ENCODE measurements at places on chromosomes 16 and 17.

DNA sequence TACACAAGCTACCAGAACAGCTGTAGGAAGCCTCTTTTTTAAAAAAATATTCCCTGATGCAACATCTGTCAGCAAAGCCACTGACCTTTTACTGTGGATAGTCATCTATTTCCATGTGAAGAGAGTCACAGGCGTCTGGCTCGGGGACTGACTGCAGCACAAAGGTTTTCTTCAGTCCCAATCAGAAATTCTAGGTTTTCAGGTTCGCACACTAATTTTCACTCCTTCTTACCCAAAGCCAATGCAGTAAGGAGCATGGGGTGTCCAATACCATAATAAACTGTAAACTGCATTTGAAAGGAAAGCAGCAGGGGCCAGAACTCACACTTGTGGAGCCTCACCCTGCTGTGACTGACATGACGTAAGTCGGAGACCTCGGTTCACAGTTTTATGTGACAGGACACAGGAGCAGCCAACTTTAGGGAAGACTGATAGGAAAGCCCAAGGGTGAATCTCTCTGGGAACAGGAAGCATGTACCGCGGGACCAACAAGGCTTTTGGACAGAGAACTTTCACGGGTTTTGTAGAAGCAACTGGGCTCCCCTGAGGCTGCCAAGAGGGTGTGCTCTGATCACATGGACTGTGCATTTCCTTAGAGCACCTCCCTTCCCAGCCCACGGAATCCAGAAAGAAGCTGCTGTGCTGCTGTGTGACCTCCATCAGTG is 9.1 kb upstream of the TMEM100 start:
- no peak for DNase-seq

GRCh38 chr17:75722076-75722475 is 817 bp downstream of the ITGB4 start:
- DNase-seq = no peak

- DNase-seq = no peak
Measured at GRCh38 chr17:64423881-64424280, 25.0 kb upstream of the MILR1 start.

GRCh38 chr16:75239542-75240122 is 11.8 kb downstream of the BCAR1 start:
- DNase-seq = no peak

GRCh38 chr17:5958850-5959249 is 111.3 kb upstream of the WSCD1 start:
- no peak for DNase-seq

DNA sequence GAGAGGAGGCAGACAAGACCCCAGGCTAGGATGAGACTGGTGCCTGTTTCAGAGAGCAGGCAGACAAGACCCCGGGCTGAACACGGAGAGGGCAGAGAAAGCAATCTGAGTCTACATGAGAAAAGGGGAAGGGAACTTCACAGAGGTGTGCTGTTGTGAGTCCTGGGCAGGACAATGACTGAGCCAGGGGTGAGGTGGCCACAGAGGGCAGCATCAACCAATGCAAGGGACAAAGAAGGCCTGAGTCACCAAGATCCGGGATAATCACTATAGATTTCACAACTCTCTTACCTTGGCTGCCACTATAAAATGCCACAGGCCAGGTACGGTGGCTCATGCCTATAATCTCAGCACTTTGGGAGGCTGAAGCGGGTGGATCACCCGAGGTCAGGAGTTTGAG is 89.0 kb downstream of the SLC39A11 start:
- DNase-seq = no peak

- DNase-seq = no peak
Measured at GRCh38 chr17:18027280-18027679, 11.7 kb downstream of the ATPAF2 start.

DNA sequence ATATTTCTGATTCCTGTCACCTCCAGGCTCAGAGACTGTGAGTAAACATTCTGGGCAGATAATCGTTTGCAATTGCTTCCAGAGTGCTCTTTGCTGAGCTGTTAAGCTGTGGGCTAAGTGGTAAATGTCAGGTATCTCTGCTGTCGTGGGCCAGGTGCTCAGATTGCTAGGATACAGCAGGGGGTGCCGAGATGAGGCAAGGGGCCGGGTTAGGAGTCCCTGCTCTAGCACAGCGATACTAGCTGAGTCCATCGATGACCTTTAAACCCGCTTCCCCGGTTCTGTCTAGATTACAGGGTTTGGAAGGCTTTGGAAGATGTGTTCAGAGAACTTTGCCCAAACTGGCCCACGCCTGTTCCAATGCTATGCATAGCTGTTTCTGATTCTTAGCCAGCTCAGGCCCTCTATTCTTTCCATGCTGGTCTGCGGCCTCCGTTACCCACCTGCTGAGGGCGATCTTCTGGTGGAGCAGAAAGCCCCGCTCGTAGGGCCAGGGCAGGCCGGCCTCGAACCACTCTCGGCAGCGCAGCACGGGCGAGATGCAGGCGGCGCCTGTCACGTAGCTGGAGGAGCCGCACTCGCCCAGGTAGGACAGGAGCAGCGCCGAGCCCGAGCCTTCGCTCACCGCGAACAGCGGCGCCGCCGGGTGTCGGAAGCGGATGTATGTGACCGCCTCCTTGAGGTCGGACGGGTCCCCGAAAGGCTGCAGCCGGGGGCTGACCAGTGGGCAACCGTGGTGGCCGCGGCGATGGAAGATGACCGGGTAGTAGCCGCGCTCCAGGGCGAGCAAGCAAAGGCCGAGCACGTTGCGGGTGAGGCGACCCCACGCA is 979 bp downstream of the ABHD15 start:
- no peak for DNase-seq

- no peak for DNase-seq
Measured at GRCh38 chr17:65208717-65209116, 71.5 kb downstream of the RGS9 start.

GRCh38 chr17:67056746-67057490 is 12.6 kb downstream of the CACNG1 start:
- no peak for DNase-seq

DNA sequence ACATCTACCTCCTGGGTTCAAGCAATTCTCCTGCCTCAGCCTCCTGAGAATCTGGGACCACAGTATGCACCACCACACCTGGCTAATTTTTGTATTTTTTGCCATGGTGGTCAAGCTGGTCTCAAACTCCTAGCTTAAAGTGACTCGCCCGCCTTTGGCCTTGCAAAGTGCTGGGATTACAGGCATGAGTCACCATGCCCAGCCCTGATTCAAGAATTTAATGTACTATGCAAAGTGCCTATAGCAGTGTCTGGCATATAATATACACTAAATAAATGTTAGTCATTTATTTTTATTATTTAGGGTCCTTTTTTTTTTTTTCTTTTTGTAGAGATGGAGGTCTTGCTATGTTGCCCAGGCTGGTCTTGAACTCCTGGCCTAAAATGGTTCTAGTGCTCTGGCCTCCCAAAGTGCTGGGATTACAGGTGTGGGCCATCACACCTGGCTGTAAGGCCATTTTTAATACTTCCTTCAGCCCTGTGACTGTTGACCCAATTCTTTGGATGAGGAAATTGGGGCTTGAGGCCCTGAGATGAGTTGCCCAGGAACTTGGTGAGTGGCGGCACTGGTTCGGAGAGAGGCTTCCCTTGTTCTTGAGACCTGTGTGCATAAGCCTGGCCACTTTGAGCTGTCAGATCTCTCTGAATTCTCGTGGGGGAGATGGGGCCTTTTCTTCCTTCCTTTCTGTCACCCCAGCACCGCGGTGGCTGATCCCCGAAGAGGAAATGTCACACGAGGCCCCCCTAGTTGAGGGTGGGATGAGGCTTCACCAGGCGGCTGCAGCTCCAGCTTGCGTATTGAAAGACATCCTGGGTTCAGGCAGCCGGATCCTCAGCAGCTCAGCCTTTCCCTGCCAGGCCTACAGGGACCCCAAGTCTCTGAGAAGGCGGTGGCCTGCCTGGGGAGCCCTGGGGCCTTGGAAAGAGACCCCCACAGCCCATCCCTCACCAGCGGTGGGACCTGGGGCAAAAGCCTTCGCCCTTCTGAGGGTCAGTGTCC is 38.7 kb downstream of the LAT start:
- DNase-seq = no peak

DNA sequence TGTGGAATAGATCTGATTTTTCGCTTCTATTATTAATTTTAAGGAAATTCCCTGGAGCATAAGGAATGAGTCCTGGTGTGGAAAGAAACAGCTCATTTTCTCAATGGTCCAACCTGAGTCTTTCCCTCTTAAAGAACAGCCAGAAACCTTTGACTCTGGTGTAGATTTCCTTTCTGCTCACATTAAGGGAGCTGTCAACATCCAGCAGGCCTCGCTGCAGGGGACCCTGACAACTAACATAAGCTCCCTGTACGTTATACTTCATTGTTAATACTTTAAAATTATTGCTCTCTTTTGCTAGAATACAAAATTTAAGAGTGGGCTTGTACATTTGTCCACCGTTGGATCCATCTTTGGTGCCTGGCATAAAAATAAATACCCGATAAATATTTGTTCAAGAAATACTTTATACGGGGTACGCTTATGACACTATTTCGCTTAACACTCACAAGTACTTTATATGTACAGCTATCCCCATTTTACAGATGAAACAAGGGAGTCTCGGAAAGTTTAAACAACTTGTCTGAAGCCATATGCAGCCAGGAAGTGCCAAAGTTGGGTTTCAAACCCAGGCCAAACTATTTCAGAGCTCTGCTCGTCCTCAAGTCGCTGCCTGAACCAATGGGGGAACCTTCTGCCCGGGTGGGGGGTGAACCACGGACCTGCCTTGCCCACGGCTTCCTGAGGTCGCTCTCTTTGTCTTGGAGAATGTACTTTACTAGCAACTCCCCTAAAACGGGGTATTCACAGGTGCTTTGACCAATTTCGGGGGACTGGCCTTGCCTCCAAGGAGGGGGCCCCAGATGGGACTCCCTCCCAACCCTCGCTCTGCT is 611 bp downstream of the SMARCE1 start:
- DNase-seq = no peak

- DNase-seq = no peak
Measured at GRCh38 chr17:66405836-66406677, 103.6 kb downstream of the PRKCA start.

- DNase-seq = no peak
Measured at GRCh38 chr17:38451840-38452529, 23.7 kb downstream of the ARHGAP23 start.

DNA sequence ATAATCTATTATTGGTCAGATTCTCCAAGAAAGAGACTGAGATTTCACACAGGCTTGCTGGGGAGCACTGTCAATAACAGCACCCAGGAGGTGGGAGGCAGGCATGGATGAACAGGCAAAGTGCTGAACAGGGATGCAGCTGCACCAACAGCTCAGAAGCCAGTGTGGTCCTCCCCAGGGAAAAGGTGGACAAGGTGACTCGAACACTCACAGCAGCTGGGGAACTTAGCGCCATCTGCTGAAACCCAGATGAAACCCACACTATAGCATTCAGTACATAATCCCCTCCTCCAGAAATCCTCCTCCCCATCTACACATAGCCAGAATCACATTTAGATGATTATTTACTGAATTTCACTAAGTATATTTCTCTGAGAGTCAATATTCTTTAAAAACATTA is 255.2 kb upstream of the WSB1 start:
- no peak for DNase-seq

DNA sequence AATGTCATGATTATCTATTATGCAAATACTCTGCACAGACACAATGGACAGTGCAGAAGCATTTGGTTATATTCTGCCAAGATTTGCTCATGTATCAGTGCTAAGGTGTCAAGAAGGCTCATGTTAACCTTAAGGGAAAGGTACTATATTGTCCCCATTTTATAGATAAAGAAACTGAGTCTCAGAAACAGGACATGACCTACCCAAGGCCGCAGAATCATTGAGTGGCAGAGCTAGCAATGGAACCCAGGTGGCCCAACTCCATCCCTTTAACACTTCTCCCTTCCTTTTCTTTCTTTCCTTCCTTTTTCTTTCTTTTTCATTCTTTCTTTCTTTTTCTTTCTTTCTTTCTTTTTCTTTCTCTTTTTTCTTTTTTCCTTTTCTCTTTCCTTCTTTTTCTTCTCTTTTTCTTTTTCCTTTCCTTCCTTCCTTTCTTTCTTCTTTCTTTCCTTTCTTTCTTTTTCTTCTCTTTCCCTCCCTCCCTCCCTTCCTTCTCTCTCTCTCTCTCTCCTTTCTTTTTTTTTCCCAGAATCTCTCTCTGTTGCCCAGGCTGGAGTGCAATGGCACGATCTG is 149.8 kb downstream of the CPPED1 start:
- no peak for DNase-seq

- no peak for DNase-seq
Measured at GRCh38 chr16:50791522-50791921, 49.6 kb downstream of the CYLD start.

GRCh38 chr16:49556606-49557446 is 183.2 kb downstream of the C16orf78 start:
- DNase-seq = no peak

DNA sequence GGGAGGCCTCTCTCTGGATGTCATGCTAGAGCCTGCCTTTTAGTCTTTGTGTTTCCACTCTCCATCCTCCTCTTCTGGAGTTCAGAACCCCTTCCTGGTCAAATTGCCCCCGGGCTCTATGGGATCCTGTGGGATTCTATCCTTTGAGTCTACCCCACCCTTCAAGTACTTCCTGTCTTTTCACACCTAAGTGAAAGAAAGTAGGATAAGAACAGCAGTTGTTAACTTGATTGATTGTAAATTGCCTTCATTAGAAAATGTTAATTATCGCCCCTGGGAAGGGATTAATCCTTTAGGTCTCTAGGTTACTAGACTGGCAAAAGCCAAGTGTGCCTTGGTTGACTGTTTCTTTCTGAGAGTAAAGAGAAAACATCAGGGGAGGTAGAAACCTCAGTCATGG is 30.1 kb downstream of the PRKCB start:
- DNase-seq = no peak

GRCh38 chr17:80759377-80759673 is 214.7 kb downstream of the RPTOR start:
- DNase-seq = no peak

- DNase-seq = no peak
Measured at GRCh38 chr17:73820686-73821448, 176.6 kb upstream of the SDK2 start.

DNA sequence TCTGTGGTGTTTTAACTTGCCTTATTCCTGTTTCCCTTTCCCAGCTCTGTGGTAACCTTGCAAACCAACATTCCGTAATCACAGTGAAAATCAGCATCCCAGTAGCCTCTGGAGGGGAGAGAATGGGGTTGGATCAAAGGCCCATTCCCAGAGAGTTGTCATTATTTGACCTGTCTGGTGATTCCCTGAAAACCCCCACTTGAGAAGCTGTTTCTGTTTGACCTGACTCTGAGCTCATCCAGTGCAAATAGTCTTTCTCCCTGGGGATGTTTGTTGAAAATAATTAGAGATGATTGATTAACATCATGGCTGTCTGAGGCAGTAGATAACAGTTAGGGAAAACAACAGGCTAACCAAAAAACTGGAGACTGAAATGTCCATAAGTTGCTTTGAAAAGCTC is 3.0 kb downstream of the CACNG1 start:
- DNase-seq = no peak
